GM12878 (cell line): ENCODE measurements at places on chromosomes 7 and 10. TPM values are rescaled to one million over a fixed set of nuclear protein-coding genes. Genes with fewer than 3 reads are reported as not detected.
A peak's percentile ranks its signal among the peaks of the same experiment; 100 is the strongest.

DNA sequence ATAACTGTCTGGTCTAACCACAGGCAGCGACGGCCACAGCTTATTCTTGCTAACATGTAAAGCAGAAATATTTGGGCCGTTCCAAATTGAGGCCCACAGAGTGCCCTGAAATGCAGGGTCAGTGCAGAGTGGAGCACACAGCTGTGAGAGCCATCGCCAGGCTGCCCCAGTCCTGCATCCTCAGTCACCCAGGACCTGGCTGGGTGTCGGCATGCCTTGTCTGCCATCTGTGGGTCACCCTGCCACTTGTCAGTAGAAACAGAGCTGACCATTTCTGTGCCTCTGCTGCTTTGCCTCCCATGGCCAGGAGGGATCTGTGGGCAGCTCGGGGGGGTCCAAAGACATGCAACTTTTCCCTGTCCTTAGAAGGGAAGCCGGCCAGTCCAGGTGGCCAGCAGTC, 57.3 kb upstream of the BTBD16 start:
- no peak for DNase-seq
- no peaks in the 10 kb centered on the region; the same call in 1 of the 2 replicates for H3K27me3 ChIP-seq
- no peak overlapping the region for H3K27ac ChIP-seq
- H3K4me3 ChIP-seq = no peak overlapping the region

ERVW-1 gene
- not detected in 2 replicates for total RNA-seq

LRRC17 gene
- total RNA-seq = 0.19 TPM in 1 of 2 replicates, not detected in the other

GRCh38 chr10:35607475-35608327, 2.6 kb downstream of the GJD4 start:
- no peak for DNase-seq
- no peaks in the 10 kb centered on the region for H3K36me3 ChIP-seq
- H3K4me3 ChIP-seq = no peak overlapping the region
- peaks cover 1% of the 10 kb centered on the region; the same call in 1 of the 2 replicates for H3K27me3 ChIP-seq
- H3K4me1 ChIP-seq = no peaks in the 10 kb centered on the region
- no peak overlapping the region for H3K27ac ChIP-seq

AGR2 gene
- 0.67 and 1.7 TPM in 2 replicates for total RNA-seq

- peaks cover 4% of the 10 kb centered on the region; the same call in 1 of the 2 replicates for H3K36me3 ChIP-seq
- H3K4me1 ChIP-seq = no peaks in the 10 kb centered on the region
- H3K27me3 ChIP-seq = no peaks in the 10 kb centered on the region
- H3K27ac ChIP-seq = no peak overlapping the region
- no peak overlapping the region for H3K4me3 ChIP-seq
These were observed 28.0 kb downstream of the TMEM120A start for GRCh38 chr7:75966190-75966961.

PRF1 gene
- total RNA-seq = 1.5 and 1.8 TPM in 2 replicates

GRCh38 chr7:63233881-63234280, 764.8 kb upstream of the ZNF722 start:
- no peak overlapping the region for H3K4me3 ChIP-seq
- no peaks in the 10 kb centered on the region for H3K27me3 ChIP-seq
- no peak for DNase-seq
- no peaks in the 10 kb centered on the region for H3K4me1 ChIP-seq
- no peaks in the 10 kb centered on the region for H3K36me3 ChIP-seq
- H3K27ac ChIP-seq = no peak overlapping the region

NRF1 gene
- total RNA-seq = 17.4 and 19.8 TPM in 2 replicates

SMKR1 gene
- 1.3 and 1.6 TPM in 2 replicates for total RNA-seq

DNA sequence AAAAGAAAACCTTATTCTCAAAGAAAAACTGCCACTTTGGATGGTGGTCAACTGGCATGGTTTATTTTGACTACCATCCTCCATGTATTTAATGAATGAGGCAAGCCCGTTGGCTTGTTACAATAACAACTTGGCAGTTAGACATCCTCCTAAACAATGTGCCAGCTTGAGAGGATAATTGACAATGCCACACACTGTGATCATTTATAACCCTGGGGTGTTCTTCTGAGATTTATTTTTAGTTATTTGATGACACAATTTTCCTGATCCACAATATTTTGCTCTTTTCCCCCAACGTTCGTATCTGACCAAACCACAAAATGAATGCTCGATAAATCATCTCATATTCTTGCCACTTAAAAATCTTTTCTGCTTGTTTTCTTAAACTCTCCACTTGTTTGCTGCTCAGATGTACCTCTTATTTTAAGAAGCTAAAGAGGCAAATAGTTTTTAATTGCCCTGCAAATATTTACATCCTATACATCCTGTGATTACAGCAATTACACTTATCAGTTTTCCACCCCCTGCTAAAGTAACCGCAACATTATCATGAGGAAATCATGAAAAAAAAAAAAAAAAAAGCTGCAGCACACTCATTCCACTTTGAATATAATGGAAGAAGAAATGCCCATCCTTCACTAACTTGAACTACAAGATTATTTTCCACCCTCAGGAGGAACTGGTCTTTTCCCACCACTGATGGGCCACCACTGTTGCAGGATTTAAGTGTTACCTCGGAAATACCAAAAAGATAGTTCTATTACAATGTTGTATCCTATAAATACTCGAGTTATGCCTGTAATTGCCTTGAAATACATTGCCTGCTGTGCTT, 119.9 kb downstream of the MBL2 start:
- H3K36me3 ChIP-seq = no peaks in the 10 kb centered on the region
- no peaks in the 10 kb centered on the region for H3K4me1 ChIP-seq
- no peak overlapping the region for H3K4me3 ChIP-seq
- H3K27me3 ChIP-seq = no peaks in the 10 kb centered on the region

PSD gene
- 0.16 and 0.56 TPM in 2 replicates for total RNA-seq

DNA sequence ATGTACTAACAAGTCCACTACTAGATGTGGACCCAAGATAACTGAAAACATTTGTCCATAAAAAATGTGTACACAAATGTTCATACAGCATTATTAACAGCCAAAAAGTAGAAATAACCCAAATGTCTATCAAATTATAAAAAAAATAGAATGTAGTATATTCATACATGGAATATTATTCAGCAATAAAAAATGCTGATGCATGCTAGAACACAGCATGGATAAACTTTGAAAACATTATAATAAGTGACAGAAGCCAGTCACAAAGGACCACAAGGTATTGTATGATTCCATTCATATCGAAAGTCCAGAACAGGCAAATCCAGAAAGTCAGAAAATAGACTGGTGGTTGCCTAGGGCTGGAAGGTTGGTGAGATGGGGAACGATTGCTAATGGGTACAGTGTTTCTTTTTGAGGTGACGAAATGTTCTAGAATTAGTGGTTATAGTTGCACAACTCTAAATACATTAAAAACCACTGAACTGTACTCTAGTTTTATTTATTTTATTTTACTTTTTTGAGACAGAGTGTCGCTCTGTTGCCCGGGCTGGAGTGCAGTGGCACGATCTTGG, 43.3 kb upstream of the ANLN start:
- H3K27ac ChIP-seq = no peak overlapping the region
- no peaks in the 10 kb centered on the region; the same call in 1 of the 2 replicates for H3K27me3 ChIP-seq
- no peaks in the 10 kb centered on the region for H3K4me1 ChIP-seq
- no peaks in the 10 kb centered on the region for H3K36me3 ChIP-seq
- DNase-seq = no peak
- H3K4me3 ChIP-seq = no peak overlapping the region

GRCh38 chr7:106862317-106863089, 2.6 kb upstream of the PIK3CG start:
- peaks cover 27% of the 10 kb centered on the region for H3K4me1 ChIP-seq
- H3K27me3 ChIP-seq = no peaks in the 10 kb centered on the region
- no peak for DNase-seq
- H3K27ac ChIP-seq = no peak overlapping the region
- H3K4me3 ChIP-seq = no peak overlapping the region

GRCh38 chr7:48681006-48681405, 243.3 kb upstream of the CDC14C start:
- H3K27ac ChIP-seq = no peak overlapping the region
- no peaks in the 10 kb centered on the region for H3K27me3 ChIP-seq
- no peaks in the 10 kb centered on the region for H3K36me3 ChIP-seq

PON1 gene
- 0.26 and 0.40 TPM in 2 replicates for total RNA-seq

KLF6 gene
- 42.1 and 47.3 TPM in 2 replicates for total RNA-seq

DNA sequence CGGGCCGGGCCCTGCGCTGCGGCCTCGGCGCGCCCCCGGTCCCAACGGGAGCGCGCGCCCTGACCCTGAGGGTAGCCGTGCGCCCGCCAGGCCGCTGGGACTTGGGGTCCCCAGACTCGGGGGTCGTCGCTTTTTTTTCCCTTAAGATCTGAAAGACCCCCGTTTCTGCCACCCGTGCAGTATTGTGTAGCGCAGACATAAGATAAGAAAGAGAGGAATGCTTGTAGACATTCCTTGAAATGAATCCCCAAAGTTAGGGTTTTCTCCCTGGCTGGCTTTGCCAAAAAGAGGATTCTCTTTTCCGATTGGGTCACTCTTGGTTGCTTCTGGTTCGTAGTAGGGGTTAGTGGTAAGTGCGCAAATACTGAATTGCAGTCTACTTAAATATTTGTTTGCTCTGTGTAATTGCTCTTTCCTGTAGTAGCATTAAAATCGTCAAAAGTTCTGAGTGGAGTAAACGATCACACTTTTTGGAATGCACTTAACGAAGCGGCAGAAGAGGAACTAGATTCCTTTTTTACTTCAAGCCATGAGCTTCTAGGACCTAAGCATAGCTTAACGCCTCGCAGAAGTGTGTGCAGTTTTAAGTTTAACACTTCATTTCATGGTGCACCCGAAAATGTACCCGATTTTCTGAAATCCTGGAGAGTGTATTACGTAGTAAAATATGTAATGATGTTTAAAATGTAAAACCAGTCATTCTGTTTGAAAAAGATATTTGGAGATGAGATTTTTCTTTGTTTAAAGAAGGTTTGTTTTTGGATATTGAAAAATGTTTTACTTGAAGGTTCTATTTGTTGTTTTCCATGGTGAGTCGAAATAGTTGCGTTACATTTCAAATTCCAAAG, 1.3 kb downstream of the CUL1 start:
- H3K27ac ChIP-seq = peak overlapping the region; percentile 79
- DNase-seq = no peak
- no peaks in the 10 kb centered on the region for H3K27me3 ChIP-seq
- H3K4me1 ChIP-seq = peaks cover 9% of the 10 kb centered on the region
- H3K36me3 ChIP-seq = no peaks in the 10 kb centered on the region
- H3K4me3 ChIP-seq = peak overlapping the region; percentile 94

- no peaks in the 10 kb centered on the region for H3K36me3 ChIP-seq
- H3K4me1 ChIP-seq = no peaks in the 10 kb centered on the region
- H3K4me3 ChIP-seq = peak overlapping the region; percentile 100
- H3K27me3 ChIP-seq = no peaks in the 10 kb centered on the region
- no peak for DNase-seq
- peak overlapping the region; percentile 74 for H3K27ac ChIP-seq
These were observed 708 bp downstream of the UBN2 start for GRCh38 chr7:139231513-139232376.

- H3K27ac ChIP-seq = no peak overlapping the region
- no peak overlapping the region for H3K4me3 ChIP-seq
- H3K36me3 ChIP-seq = peaks cover 8% of the 10 kb centered on the region
- no peaks in the 10 kb centered on the region for H3K4me1 ChIP-seq
- H3K27me3 ChIP-seq = no peaks in the 10 kb centered on the region
These were observed 49.8 kb downstream of the PAXIP1 start for GRCh38 chr7:154953006-154953684.

DNA sequence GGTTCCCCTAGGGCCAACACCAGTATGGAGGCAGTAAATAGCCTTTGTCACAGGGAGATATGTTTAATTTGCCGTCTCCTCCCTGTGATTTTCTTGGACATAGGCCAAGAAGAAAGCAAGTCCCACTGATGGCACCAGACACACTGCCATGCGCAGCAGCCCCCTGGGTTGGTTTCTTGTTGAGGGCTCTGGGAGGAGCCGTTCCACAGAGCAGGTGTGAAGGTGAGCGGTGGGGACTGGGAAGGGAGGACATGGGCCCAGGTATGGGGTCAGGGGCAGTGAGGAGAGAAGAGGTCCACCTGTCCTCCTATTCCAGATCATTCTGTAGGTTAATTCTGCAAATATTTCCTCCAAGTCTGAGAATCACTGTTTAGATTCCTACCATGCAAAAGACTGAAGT, 376.1 kb downstream of the PLXNA4 start:
- H3K4me1 ChIP-seq = no peaks in the 10 kb centered on the region
- DNase-seq = no peak
- H3K36me3 ChIP-seq = no peaks in the 10 kb centered on the region
- no peak overlapping the region for H3K27ac ChIP-seq
- H3K27me3 ChIP-seq = no peaks in the 10 kb centered on the region; the same call in 1 of the 2 replicates
- no peak overlapping the region for H3K4me3 ChIP-seq

PTN gene
- 0.16 TPM in 1 of 2 replicates, not detected in the other for total RNA-seq

SPAM1 gene
- not detected in 2 replicates for total RNA-seq

DOCK4 gene
- 0.46 and 0.48 TPM in 2 replicates for total RNA-seq

GRCh38 chr7:148793590-148793989, 90.5 kb downstream of the EZH2 start:
- no peak for DNase-seq
- no peak overlapping the region for H3K4me3 ChIP-seq
- H3K27me3 ChIP-seq = no peaks in the 10 kb centered on the region
- H3K36me3 ChIP-seq = peaks cover 24% of the 10 kb centered on the region
- H3K4me1 ChIP-seq = no peaks in the 10 kb centered on the region

LDB3 gene
- total RNA-seq = 0.05 TPM in 1 of 2 replicates, not detected in the other

DNMBP gene
- 39.4 and 40.5 TPM in 2 replicates for total RNA-seq

DNA sequence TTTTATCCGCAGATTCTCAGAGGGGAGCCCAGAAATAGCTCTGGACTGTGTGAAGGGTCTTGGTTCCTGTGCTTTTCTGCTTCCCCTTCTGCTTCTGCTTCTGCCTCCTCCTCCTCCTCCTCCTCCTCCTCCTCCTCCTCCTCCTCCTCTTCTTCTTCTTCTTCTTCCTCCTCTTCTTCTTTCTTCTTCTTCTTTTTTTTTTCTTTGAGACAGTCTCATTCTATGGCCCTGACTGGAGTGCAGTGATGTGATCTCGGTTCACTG, 11.6 kb downstream of the PDZD7 start:
- no peak for DNase-seq
- H3K4me3 ChIP-seq = no peak overlapping the region
- no peak overlapping the region for H3K27ac ChIP-seq
- no peaks in the 10 kb centered on the region for H3K36me3 ChIP-seq

DNA sequence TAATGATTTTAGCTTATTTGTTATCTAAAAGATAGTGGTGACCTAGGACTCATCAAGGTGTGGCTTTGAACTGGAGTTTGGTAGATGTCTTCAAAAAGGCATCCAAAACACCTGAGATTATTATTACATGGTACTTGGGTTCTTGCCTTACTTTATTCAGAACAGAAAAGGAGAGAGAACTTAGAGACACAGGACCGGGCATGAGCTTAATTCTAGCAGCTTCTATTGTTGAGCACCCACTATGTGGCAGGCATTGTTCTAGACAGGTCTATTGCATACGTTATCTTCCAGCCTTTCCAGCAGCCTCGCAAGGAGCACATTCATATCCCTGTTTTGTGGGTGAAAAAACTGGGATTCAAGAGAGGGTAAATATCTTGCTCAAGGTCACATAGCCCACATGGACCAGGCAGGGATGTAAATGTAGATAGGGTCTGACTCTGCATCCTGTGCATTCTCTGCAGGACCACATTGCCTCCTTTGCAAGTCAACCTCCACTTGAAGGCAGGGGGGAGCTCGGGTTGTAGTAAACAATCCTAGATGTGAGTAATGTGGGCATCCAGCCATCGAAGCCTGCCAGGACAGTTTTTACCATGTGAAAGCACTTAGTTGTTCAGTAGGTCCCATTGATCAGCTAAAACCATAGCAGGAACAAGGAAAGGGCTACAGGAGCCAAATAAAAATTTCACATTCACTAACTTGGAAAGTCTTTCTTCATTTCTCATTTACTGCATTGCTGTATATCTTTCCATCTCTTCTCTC, 551.4 kb downstream of the LRMDA start:
- DNase-seq = no peak
- H3K27ac ChIP-seq = no peak overlapping the region
- no peaks in the 10 kb centered on the region for H3K27me3 ChIP-seq
